ENCODE measurements at places on chromosomes 11 and 22.

DNA sequence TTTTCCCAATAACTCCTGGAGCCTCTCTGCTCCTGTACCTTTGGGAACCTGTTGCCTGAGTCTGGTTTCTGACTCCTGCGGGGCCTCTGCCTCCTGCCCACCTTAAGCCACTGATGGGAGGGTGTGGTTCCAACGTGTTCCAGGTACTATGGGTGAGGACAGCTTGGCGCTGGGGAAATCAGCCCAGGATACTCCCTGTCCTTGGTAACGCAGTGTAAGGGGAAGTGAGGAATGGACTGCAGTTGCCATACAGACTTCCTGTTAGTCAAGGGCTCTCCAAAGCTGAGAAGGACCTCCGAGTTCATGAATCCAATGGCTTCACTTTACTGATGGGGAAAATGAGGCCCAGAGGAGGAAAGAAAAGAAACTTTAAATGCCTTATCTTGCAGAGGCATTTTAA lies 1.2 kb upstream of the MARK2 start:
- DNase-seq: no peak

DNA sequence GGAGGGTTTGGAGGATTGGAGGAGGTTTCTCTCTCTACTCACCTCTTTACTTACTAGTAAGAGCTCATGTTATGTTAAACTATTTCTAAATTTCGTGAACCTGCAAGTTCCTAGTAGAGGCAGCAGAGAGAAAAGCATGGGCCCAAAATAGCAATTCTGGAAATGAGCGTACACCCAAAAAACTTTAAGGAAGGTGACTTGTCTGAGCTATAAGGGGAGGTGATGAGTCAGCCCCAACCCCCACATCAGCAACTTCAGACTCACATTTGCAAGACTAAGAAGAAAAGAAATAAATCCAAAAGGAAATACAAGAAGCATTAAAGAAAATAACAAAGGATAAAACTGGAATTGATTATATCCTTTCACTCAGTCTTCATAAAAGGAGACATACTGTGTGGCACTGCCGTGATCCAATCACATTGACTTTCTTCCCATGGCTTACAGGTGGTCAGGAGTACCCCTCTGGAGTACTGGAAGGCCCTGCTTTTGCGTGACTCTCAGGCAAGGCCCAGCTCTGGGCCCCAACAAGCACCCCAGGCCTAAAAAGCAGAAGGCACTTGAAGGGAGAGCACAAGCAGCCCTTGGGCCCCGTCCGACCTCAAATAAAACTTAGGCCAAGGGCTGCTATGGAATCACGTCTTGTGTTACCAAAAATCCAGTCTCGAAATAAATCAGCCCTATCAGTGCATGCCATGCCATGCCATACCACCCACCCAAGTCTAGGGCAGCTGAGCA lies 14.3 kb downstream of the PACSIN2 start:
- DNase-seq: no peak

DNA sequence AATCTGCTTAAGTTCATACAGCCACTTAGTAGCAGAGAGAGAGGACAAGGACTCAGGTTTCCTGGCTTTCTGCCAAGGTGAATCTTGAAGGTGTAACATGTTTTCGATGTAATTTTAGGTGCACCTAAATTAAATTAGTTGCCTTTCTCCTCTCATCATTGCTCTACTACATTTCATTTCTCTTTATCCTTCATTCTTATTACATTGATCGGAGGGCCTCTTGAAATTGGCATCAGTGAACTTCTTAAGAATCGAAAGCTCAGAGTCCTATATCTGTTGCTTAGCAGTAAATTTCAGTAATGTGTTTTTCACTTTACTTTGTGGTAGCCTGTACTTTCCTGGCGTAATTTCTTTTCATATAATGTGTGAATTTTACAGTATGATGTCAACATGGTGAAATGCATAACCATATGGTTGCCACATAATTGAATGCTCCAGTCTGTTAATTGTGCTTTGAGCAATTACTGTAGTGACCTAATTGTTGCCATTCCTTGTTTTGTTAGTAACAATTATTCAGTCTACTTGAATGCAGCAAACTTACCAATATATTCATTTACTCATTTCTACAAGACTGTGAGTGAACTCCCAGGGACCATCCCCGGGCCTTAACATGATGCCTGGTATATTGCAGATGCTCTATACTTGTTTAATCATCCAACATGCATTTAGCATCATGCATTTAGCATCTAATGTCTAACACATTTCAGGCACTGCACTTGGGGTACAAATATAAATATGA lies 138.1 kb downstream of the MAML2 start:
- no peak for DNase-seq

GRCh38 chr22:24496661-24497060 lies 1.5 kb downstream of the UPB1 start:
- DNase-seq: no peak

DNA sequence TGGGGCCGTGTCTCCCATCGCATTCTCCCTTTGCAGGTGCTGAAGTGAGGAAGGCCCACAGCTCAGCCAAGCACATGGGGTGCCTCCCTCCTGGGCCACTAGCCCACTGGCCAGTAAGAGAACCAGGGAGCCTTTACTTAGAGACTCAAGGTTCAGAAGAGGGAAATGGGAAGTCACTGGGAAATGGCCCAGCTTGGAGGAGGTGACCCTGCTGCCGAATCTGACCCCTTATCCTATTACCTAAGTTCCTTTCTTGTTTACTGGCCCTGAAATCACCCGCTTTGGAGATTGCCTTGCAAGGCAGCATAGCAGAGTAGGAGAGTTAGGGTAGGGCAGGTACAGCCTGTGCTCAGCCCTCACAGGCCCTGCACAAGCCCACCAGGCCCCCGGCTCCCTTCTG lies 24.4 kb downstream of the UPB1 start:
- no peak for DNase-seq

GRCh38 chr11:119726585-119727522 lies 2.1 kb downstream of the NECTIN1 start:
- DNase-seq: no peak

DNA sequence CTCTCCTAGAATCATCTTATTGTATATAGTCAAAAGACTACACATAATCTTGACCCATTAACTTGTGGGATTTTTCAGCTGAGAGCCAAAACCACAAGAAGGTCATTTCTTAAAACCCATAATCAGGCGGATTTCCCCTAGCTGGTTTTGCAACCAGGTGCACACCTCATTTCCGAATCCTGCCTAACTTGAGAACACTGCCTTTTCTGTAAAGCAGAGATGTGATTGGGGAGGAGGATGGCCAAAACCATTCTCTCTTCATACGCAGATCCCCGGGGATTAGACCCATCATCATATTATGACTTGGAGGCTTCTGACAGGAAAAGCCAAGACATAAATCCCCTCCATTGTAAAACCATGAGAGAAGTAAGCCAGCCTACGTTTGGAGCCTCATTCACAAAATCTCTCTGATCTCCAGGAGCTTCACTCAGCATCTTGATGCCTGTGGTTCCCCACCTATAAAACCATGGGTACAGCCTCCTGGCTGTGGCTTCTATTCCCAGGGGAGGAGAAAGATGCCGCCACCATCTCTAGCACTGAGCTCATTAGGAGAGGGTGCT lies 191.3 kb downstream of the KIF18A start:
- DNase-seq: no peak

- no peak for DNase-seq
Observed at GRCh38 chr11:75639762-75640181, 29.1 kb downstream of the MAP6 start.

DNA sequence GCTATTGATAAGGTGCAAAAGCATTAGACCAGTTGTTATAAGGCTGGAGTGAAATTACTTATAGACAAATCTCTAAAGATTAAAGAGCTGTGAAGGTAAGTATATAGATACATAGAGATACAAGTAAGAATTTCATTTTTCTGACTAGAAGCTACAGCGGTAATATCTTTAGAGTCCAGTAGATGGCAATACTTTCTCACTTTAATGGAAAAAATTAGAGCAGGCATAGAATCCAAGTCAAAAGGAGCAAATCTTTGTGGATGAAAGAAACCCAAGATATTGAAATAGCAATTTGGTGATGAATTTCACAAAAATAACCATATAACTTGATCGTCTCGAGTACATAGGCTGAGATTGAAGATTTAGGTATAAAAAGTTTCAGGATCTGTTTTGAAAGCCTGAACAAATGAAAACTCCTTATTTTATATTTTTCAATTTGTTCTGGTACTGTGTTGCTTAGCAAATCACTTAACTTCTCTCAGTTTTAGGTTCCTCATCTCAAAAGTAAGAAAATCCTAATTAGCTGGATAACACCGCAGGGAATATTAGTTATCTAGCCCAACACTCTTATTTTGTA lies 81.9 kb downstream of the UVRAG start:
- no peak for DNase-seq

- no peak for DNase-seq
Observed at GRCh38 chr22:36734171-36735058, 30.9 kb upstream of the CACNG2 start.

DNA sequence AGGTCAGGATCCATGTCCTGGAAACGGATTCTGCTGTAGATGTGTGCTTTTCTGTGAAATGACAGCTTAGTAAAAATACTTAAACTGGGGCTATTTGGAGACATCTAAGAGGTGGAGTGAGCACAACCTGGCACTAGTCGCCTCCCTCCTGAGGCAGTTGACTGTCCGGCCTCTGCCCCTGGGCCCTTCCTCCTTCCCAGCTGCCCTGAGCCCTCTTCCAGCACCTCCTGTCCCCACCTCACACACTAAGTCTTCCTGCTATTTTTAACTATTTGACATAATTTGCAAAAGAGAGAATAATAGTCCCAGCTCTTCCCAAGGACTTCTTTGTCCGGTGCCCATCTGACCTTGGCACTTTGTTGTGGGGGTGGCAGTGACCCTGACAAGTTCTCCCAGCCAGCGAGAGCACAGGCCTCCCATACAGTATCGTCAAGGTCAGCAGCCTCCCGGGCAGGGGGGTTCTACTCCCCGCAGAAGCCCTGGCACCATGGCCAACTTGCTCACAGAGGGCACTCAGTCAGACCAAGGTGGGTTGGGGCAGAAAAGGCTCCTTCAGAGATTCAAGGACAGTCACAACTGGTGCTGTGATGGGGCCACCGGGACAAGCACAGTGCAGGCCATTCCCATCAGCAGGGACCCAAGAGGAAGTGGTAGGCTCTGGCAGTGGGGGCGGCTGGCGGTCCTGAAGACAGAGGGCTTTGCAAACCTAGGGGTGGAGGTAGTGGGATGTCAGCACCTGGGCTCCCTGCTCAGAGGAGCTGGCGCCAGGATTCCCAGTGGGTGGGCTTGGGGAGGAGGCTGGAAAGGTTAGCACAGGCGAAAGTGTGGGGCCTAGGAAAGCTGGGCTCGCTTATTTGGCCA lies 5.5 kb upstream of the NEAT1 start:
- no peak for DNase-seq

DNA sequence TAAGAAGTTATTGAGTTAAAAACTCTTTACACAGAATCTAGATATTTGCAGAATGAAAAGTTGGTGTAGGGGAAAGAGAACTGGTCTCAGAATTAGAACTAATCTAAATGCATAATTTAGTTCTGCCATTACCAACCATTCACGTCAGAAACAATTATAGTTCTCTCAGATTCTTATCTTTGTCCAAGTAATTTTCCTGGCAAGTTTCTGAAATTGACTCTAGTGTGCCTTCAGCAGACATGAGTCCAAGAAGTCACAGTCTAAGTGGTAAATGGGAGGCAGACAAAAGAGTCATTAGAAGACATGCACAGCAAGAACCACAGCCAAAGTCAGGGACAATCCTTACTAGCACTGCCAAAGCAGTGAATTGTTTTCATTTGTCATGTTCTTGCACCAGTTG lies 1870.1 kb downstream of the LRRC4C start:
- DNase-seq: no peak

GRCh38 chr11:124623861-124624525 lies 1.3 kb downstream of the TBRG1 start:
- no peak for DNase-seq

DNA sequence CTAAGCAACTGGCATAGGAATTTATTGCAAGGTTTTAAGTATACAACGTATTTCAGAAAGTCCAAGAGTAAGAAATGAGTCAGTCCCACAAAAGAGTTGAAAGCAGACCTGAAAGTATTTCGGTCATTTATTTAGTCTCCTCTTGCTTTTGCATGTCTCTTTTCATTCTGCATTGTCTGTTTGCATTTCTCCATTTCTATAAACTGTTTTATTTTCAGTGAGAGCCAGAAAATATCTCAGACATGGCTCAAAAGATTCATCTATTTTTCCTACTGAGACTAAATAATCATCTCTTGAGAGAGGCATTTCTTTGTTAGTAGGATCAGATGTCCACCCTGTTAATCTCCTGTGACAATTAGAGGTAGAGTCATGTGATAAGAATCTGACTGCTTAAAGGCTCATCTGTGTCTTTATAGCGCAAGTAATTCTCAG lies 219.1 kb upstream of the CCDC179 start:
- no peak for DNase-seq

GRCh38 chr11:27429761-27430393 lies 42.7 kb downstream of the LGR4 start:
- DNase-seq: no peak

DNA sequence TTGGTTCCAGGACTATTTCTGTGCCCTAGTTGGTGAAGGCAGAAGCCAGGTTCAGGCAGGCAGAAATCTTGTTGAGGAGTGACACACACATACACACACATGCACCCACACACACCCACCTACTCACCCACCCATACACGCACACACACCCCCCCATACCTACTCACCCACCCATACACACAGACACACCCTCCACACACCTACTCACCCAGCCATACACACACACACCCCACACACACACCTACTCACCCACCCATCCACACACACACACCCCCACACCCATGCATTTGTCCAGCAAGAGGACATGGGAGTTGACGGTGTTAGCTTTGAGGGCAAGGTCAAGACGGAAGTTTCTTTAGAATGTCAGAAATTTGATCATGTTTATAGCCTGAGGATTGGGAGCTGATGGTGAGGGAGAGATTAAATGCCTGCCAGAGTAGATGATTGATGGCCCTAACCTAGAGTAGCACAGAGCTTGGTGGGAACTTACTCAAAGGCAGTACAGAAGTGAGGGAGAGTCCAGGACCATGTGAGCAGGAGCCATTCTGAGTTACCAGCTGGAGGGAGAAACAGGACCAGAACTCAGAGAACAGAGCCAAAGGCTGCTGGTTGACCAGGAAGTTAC lies 68.9 kb downstream of the CYB5R2 start:
- DNase-seq: no peak

GRCh38 chr22:23414727-23415489 lies 165.2 kb downstream of the IGLL1 start:
- no peak for DNase-seq

DNA sequence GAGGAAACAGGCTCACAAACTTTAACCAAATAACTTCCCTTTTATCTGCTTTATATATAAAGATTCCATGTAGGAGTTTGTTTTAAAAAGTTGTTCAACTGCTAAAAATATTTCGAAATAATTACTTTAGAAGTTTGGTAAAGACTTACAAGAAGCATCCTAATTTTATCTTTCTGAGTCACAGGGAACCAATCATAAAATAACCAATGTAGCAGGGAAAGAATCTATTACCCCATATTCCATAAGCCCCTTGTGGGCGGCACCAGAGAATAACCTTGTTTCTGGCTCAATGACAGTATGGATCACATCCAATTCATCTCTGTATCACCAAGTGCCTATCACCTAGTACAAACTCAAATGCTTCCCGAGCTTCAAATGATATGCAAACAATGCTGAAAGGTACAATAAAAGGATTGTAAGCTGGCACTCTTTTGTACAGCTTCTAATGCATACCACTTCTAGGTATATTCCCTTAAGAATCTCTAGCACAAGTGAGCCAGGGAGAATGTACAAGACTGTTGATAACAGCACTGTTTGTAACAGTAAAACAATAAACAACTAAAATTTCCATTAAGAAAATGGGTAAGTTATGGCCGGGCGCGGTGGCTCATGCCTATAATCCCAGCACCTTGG lies 158.4 kb downstream of the ATG16L2 start:
- no peak for DNase-seq

- DNase-seq: no peak
Observed at GRCh38 chr11:11383995-11384394, 30.9 kb upstream of the CSNK2A3 start.

- DNase-seq: no peak
Observed at GRCh38 chr22:26259510-26259909, 90.2 kb downstream of the SEZ6L start.

All from cortex of kidney (tissue), 1 donor.